Stromal cell of bone marrow (primary cell): ENCODE measurements at places on chromosomes 1 and 21.

GRCh38 chr1:15145327-15145726 is 8.2 kb upstream of the TMEM51 start:
- no peak for DNase-seq

DNA sequence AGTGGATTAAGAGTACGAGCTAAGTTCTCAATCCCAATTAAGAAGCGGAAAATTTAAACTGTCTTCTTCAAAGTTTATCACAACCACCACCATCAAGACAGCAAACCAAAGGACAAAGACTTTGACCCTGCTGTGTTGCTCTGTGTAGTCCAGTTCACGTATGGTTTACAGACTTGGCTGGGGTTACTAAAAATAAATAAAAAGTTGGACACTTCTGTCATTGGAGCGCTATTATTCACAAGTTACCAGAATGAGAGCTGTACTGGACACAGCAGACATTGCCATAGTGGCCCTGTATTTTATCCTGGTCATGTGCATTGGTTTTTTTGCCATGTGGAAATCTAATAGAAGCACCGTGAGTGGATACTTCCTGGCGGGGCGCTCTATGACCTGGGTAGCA is 21.6 kb downstream of the MRPS6 start:
- DNase-seq: no peak

DNA sequence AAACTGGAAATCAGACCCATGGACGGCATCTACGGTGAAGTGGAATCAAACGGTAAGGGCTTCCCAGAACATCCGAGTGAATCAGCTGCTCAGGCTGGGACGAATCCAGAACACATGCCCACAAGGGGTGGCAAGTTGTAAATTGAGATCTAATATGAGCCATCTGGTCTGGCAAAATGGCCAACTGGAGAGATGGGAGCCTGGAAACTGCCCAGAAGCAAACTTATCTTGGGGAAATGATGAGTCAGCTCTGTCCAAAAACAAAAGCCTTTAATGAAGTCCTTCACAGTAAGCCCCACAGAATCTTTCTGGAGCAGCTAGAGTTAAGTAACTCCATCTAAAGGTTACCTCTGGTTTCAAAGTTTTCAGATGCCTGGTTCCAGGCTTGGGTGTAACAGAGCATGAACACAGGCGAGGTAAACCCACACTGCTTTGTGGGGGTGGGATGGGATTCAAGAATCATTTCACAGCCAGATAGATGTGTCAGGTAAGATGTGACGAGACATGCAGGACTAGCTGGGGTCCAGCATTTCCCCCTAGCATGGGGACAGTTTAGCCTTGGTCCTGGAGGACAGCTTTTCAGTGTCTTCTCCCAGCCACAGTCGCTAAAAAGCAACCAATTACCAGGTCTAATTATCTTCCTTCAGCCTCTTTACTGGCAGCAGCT is 10.5 kb upstream of the SRP9 start:
- DNase-seq: peak; percentile 97

DNA sequence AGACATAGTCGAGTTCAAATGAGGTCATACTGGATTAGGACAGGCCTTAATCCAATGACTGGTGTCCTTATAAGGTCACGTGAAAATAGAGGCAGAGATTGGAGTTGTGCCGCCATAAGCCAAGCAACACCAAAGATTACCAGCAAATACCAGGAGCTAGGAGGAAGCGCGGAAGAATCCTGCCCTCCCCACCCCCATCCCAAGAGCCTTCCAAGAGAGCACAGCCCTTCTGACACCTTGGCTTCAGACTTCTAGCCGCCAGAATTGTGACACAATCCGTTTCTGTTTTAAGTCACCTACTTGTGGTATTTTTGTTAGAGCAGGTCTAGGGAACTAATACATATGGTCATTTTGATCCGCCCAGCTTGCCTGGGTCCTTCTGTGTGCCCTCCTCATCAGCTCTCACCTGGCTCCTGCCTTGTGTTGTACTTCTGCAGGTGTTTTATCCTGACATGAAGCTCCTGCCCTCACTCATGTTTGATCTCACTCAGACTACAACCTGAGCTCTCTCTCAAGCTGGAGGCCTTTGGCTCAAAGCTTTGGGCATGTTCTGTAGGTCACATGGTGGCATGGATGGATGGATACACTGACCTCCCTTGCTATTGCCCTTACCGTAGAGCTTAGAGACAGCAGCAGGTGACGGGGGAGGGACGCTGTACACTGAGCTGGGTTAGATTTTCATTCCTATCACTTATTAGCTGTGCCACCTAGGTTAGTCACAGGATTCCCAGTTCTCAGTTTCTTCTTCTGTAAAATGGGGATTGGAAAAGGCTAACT is 10.7 kb upstream of the NUAK2 start:
- no peak for DNase-seq

- no peak for DNase-seq
Observed at GRCh38 chr1:210369425-210369824, 40.7 kb downstream of the HHAT start.

- no peak for DNase-seq
Observed at GRCh38 chr1:29083317-29084195, 40.1 kb downstream of the TMEM200B start.

GRCh38 chr1:212568978-212569537 is 39.5 kb upstream of the ATF3 start:
- no peak for DNase-seq

- no peak for DNase-seq
Observed at GRCh38 chr1:156154317-156154749, 948 bp downstream of the SEMA4A start.

DNA sequence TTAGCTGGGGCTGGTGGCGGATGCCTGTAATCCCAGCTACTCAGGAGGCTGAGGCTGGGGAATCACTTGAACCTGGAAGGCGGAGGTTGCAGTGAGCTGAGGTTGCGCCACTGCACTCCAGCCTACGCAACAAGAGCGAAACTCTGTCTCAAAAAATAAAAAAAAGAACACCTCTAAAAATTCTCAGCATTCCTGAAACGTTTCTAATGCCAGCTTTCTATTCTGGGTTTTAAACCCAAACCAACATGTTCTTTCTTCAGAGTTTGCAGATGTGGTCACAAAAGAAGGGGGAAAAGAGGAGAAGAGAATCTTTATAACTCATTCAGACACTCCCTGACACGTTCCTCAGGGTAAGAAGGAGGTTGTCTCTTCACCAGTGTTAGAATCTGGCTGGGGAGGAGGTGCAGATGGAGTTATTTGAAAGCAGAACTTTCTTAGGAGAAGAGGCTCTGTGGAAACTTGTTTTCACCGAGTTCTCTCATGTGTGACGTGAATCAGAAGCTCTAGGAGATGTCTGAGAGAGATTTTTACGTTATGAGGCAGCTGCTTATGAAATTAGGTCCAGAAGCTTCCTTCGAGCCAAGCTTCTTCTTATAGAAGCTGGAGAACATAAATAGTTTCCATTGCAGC is 17.8 kb upstream of the CNR2 start:
- peak; percentile 43 for DNase-seq

DNA sequence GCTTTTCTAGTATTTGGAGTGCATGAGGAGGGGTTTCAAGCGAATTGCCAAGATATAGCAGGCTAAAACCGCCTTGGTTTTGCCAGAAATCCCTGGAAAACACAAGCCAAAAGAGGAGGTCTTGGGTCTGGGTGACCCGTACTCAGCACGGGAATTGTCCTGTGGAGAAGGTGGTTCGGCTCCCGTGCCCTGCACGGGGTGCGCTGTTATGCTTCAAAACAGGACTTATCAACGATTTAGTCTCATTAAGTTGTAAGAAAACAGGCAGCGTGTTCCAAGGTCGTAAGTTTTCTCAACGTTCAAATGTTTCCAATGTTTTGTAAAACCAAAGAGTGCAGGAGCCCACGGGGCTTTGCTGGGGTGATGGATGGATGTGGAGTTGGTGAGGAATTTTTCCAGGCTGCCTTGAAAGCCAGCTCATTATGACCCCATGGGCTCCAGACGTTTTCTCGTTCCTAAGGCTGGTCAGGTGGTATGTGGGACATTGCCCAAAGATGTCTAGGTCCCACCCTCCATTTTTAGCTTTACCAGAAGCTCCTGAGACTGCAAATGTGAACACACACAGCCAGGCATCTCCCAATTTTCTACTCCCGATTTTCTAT is 75.4 kb upstream of the CLDN14 start:
- DNase-seq: no peak

DNA sequence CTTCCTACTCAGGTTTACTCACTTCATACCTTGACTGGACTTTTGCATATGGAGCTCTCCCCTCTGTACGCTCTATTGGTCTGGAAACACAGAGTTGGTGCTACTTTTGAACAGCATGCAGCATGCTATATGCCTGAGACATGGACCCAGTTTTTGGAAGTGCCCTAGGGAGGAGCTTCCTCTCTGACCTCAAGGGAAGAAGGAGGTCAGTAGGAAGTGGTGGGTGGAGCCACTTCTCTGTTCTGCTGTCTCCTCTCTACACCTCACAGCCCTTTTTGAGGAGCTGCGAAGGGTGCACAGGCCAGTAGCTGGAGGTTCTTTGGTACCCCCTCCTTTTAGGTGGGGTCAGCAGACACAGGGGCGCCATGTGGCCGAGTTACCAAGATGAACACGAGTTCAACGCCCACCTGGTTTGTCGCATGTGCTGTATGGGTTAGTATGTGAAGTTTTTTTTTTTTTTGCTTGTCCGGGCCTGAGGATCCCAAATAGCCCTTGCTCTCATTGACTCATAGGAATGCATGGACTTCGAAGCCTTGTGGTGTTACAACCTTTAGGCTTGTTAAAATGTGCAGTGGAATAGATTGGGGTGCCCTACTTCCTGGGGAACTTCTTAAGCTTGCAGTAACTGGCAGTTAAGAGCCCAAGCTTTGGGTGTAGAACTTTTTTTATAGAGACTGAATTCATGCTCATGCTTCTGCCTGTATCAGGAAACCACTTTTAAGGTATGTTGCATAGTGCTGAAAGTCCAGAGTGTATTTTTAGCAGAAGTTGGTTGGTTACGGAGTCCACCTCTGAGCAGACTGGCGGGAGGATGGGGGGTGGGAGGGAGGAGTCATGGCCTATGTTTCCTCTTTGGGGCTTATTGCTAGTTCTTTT is 10.7 kb downstream of the MACF1 start:
- no peak for DNase-seq

- no peak for DNase-seq
Observed at GRCh38 chr1:205518661-205519540, 14.4 kb downstream of the CDK18 start.

GRCh38 chr1:170168265-170168664 is 22.5 kb downstream of the NTMT2 start:
- peak; percentile 40 for DNase-seq

DNA sequence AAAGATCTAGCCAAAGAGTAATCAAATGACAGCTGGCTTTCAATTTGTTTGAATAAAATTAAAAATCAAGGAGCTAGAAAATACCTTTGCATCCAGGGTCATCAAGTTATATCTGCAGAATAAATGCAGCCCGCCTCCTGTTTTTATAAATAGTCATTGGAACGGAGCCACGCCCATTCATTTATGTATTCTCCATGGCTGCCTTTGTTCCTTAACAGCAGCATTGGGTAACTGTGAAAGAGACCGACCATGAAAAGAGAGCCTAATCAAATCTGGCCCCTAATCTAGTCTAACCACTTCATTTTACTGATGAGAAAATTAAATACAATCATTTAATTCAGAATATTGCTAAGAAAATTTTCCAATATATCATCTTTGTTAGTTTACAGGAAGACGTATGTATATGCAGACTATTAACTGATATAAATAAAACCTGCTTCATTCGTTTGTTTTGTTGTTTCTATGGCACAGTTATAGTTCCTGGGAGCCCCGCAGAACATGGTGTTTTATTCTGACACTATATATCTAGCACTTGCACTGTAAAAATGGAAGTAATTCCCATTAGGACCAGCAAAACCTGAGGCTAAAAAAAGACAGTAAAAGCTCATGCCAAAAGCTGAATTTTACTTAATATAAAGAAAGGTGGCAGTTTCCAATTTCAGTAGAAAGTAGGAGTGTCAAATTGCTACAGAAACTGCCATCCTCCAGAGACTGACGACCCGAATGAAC is 111.8 kb upstream of the PALMD start:
- no peak for DNase-seq

DNA sequence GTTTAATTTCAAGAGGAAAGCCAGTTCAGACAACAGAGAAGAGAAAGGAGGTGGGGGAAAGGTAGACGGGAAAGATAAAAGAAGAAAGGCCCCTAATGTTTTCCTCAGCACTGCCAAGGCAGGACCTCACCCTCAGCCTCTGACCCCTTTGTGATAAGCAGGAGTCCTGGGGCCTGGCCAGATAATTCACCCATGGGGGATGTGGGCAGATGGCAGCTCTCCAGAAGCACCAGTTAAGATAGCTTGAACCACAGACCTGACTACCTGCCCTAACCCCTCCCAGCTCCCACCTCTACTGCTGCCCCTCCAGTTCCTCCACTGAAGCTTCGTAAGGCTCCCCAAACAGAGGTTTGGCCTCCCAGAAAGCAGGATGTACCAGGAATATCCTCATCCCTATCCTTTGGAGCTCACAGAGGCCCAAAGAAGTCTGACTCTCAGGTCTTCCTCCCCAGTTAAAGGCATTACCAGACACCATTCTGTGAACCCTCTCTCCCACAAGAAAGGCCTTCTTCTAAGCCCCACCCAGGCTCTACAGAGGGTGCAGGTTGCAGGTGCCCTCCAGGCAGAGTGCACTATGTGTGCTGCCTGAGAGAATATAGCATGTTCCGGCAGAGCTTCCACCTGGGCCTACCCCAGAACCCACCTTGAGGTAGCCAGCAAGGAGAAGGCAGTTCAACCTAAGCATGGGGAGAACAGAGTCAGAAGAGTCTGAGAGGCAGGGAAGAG is 9.2 kb upstream of the SNAPIN start:
- no peak for DNase-seq

DNA sequence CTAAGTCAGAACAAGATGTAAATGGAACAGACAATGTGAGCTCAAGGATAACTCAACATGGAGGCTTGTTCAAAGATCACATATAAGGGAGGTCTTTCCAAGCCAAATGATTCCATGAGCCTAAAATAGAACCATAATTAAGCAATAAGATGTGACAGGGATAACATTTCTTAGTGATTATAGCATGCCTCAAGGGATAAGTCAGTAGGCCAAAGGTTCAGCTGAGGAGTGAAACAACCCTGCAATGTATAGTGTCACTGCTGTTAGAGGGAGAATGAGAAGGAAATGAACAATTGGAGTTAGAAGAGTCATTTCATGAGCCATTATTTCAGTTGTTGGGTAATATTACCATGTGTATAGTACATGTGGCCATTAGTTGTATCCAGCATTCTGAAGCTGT is 25.0 kb downstream of the GORAB start:
- DNase-seq: peak; percentile 31

GRCh38 chr1:207581496-207582153 is 63.3 kb upstream of the CR1L start:
- no peak for DNase-seq

DNA sequence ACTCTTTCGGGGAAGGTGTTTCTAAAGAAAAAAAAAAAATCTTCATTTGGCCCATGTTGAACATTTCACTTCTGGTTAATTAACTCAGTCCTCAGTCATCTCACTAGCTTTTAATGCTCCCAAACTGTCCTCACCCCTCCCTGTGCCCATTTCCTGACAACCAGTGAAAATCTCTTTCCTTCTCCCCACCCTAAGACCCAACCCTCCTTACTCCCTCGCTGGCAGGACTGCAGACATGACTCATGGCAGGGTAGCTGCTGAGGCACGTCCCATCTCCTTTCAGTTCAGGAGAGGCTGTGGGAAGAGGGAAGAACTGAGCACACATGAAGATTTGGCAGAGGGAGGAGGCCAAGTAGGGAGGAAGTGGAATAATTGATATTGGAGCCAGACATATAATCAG is 12.6 kb downstream of the PKP1 start:
- DNase-seq: peak; percentile 76

GRCh38 chr1:196098000-196098399 is 510.2 kb downstream of the KCNT2 start:
- DNase-seq: no peak
